ENCODE measurements at places on chromosomes 2 and 18.

DNA sequence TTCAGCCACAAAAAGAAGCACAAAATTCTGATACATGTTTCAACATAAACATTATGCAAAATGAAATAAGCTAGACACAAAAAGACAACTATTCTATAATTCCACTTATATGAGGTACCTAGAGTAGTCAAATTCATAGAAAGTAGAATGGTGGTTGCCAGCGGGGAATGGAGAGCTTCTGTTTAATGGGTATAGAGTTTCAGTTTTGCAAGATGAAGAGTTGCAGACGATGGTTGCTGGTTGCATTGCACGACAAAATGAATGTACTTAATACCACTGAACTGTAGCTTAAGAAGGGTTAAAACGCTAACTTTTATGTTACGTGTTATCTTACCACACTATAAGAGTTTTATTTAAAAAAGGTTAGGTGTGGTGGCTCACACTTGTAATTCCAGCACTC lies 13.5 kb downstream of the YWHAQ start:
- DNase-seq, result no peak

DNA sequence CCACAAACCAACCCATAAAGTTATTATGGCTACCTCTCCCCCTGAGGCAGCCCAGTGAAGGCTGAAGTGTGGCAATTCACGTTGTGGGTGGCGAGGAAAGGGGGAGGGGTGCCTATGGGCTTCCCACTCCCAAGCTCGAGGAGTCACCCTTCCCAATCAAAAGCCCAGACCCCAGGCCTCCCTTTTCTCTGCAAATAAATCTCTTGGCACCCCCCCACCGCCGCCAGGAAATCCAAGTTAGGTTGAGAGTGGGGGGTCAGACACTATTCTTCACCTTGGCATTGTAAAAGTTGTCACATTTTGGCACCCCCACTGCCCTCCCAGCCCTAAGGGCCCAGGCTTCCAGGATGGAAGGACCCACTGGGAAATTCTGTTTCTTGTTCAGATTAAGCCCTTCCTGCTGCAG lies 6.9 kb downstream of the ANKRD53 start:
- no peak for DNase-seq

DNA sequence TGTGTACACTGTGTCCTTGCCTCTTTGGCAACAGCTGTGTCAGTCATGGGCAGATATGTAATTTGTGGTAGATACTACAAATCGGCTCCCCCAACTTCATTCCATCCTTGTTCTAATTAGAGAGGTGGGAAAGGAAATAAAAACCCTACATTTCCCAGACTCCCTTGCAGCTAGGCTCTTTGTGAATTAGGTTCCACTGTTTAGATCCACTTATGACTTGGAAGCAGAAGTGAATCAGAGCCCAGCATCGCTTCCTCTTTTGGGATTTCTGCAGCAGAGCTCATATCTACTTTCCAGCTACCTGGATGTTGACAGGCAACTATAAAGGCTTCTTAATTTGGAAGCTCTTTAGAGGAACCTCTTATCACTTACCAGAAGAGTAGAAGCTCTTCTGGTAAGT lies 34.1 kb upstream of the NARS1 start:
- no peak for DNase-seq

DNA sequence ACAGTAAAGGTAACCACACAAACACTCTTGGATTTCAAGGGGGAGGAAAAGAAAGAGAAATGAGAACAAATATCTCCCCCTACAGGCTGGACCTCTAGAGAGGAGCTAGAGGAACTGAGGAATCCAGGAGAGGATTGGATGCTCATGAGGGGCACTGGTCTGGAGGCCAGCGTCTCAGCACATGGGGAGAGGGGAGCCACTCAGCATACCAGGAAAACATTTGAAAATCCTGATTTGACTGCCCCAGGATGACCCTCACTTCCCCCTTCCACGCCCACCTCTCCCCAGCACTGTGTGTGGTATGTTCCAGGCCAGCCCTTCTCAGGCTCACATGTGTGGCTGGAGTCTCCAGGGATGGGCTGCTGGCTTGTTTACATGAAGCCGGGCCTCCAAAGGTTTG lies 396.8 kb upstream of the ID2 start:
- DNase-seq, result no peak

DNA sequence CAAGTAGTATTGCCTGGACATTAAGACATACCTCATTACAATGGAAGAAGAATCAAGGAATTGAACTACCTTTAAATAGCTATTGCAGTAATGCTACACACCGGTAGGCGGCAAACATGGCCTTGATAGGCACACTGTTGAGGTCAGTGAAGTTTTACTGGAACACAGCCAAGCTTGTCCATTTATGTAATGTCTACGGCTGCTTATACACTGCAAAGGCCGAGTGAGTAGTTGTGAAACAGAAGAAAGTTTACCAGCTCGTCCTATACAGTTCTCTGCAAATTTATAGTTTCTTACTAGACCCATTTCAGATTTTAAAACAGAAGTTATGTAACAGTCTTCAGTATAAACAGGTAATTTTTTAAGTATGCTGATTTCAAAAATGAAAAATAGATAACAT lies 38.8 kb downstream of the PPP4R1 start:
- DNase-seq, result no peak

DNA sequence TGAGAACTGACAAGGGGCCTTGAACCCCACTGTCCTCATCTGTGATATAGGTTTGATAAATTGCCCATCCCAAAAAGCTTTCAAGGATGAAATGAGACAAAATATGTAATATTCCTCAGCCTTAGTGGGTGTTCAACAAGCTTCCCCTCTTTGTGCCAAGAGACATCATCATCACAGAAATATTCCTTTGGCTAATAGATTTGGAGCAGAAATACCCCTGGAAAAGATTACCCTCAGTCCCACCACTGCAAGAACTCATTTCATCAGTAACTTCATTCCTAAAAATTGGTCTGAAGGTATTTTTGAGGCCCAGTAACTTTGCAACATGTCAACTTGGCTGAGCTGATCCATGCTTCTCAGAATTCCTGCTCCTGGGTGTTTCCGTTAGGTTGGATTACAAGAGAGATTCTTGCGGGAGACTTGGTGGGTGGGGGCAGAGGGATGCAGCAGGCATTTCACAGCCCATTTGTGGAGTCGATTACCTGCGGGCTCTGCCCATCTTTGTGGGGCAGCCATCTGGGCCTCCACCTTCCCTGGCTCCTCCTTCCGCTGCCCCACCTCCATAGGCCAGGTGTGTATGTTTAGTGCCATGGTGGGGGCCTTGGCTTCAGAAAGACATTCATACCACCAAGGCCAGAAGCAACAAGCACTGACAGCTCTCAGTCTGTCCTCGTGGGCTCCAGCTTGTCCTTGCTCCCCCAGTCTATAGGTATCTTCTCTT lies 263.9 kb downstream of the GLI2 start:
- no peak for DNase-seq

- DNase-seq, result no peak
Measured at GRCh38 chr2:48527226-48527885, 2.6 kb upstream of the STON1 start.

- DNase-seq, result no peak
Measured at GRCh38 chr18:42636309-42636708, 479.2 kb downstream of the RIT2 start.
